ENCODE measurements at places on chromosomes 6 and 20.

DNA sequence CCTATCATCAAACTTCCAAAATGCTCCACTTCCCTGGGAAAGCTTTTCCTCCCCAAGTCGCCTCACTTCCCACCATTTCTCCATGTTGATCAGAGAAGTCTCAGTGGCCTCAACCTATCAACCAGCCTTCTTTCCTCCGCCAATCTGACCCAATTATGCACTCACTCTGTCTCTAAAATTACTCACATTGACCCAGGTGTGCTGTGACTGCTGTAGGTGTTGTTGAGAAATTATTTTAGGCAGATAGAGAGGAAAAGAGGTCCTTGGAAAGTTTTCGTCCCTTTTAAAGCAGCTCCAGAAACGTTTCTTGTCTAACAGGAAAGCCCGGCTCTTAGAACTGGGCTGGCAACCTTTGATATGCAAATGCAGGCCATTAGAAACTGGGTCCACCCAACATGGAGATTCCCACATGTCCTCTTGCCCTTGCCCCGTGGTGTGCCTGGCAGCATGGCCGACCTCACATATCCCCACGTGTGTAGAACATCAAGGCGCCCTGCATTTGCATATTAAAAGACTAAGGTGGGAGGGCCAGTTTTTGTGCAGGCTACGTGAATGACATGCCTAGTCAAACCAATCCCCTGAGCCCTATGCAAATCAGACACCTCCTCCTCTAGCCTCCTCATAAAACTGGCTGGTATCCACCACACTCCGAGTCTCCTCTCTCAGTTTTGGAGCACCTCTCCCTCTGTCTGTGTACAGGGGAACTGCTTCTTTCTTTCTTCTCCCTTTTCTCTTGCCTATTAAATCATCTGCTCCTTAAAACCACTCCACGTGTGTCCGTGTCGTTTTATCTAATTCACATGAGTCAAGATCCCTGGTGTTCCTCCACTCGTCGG lies 12.9 kb downstream of the IPCEF1 start:
- no peak for DNase-seq

- DNase-seq, result no peak
Measured at GRCh38 chr20:13868331-13868730, 83.5 kb downstream of the NDUFAF5 start.

- DNase-seq, result no peak
Measured at GRCh38 chr6:40439026-40439800, 148.0 kb downstream of the LRFN2 start.

DNA sequence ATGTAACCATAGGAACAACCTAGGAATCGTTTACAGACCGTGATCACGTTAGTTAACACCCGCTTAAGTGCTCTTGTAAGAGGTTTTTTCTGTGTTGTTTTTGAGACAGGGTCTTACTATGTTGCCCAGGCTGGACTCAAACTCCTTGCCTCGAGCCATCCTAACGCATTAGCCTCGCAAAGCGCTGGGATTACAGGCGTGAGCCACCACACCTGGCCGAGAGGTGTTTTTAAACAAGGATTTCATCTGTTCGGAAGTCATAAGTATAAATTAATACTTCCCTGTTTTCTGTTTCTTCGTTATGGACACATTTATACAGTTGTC lies 727 bp downstream of the MRS2 start:
- DNase-seq, result no peak

- DNase-seq, result no peak
Measured at GRCh38 chr6:78670802-78671201, 196.5 kb upstream of the IRAK1BP1 start.

- DNase-seq, result no peak
Measured at GRCh38 chr20:44948513-44948912, 11.7 kb downstream of the TOMM34 start.

- no peak for DNase-seq
Measured at GRCh38 chr20:18001131-18001921, 32.5 kb downstream of the MGME1 start.

GRCh38 chr6:44254191-44255104 lies 2.9 kb downstream of the SLC35B2 start:
- no peak for DNase-seq

DNA sequence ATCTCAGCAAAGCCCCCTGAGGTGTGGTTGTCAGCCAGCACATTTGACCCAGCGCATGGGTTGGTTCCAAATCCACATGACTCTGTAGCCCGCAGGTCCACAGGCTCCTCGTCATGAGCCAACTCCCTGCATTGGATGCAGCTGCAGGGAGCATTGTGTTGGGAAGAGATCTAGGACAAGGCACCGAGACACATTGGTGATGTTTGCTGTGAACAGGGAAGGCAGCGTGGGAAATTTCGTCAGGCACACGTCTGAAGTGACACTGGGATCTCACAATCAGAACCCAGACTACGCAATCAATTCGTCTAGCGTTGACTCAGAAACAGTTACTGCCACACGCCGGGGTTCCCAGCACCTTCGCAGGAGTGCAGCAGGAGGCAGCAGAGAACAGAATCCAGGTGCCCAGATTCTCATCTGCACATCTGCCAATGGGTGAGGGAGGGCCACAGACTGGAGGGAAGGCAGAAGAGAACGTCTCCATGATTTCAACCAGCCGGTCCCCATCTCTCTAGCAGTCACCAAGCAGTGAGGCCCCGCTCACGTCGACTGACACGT lies 177.0 kb downstream of the TTLL2 start:
- DNase-seq, result no peak

- DNase-seq, result no peak
Measured at GRCh38 chr20:20188647-20189046, 136.3 kb downstream of the CFAP61 start.

- no peak for DNase-seq
Measured at GRCh38 chr6:151089978-151090377, 149.8 kb upstream of the AKAP12 start.

Data from NCI-H1092 (cell line).